ENCODE measurements at places on chromosomes 5 and 9.

GRCh38 chr5:38824821-38825220, 21.0 kb upstream of the OSMR start:
- DNase-seq = no peak

DNA sequence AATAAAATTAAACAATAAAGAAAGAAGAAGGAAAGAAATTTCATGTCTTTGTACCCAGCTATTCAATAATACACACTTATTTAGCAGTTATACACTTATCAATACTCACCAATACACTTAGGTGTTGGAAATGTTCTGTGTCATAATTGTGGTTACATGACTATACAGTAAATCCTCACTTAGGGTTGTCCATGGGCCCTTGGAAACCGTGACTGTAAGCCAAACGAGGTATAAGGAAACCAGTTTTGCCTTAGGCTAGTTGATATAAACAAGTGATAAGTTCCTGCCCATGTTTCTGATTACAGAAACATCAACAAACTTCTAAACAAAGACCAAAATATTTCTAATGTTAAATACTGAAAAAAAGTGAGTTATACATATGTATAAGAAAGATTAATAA, 10.0 kb upstream of the SLCO4C1 start:
- no peak for DNase-seq

DNA sequence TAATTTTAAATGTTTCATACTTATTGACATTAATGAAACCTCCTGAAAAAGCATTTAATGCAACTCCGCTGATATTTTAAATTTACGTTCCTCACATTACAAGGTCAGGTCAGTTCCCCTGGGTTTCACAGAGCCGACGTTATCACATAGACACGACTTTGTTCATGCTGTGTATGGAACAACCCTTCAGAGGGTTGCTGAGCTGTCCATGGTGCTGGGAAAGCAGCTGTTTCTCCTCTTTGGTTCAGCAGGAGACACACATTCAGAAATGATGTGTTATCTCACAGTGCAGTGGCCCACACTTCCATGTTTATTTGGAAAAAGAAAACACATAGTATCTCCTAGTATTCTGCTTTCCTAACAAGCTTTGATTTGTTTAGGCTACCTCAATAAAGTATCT, 53.5 kb downstream of the PPP2R2B start:
- DNase-seq = peak; percentile 50

- no peak for DNase-seq
Measured at GRCh38 chr5:108623826-108624225, 123.9 kb upstream of the FER start.

GRCh38 chr5:34524123-34524522, 132.0 kb upstream of the RAI14 start:
- DNase-seq = no peak

GRCh38 chr9:80147866-80148265, 576.1 kb downstream of the TLE4 start:
- DNase-seq = no peak

- peak; percentile 85 for DNase-seq
Measured at GRCh38 chr5:80246001-80246758, 9.7 kb downstream of the SERINC5 start.

DNA sequence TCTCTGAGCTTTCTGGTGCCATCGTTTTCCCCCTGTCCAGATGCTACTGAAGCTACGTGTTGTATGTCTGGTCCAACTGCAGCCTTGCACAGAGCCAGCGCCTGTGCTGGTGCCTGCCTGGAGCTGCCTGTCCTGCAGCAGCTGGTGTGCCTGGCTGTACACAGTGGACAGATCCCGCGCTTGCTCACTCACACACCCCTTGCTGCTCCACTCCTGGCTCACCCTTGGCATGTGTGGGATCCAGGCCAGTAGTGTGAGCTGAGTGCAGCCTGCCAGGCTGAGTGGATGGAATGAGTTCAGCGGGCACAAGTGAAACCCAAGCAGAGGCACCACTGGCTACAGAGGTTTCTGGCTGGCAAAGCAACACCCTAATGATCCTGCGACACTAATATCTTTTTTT, 40.4 kb downstream of the FER start:
- no peak for DNase-seq

DNA sequence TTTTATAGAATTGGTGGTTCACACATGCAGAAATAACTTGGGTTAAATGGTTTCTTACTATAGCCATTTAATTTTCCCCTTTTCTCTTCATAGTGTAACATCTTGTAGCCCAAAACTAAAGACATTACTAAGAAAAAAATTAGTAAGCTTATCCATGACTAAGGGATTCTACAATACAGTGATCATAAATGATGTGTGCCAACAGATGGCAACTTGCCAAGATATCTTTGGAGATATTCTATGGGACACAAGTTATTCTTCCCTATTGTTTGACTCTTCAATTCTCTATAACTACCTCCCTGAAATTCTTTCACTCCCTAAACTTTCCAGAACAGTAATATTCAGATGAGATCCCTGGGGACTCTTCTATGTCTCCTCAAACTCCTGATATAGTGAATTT, 580.6 kb downstream of the PTPRD start:
- no peak for DNase-seq

DNA sequence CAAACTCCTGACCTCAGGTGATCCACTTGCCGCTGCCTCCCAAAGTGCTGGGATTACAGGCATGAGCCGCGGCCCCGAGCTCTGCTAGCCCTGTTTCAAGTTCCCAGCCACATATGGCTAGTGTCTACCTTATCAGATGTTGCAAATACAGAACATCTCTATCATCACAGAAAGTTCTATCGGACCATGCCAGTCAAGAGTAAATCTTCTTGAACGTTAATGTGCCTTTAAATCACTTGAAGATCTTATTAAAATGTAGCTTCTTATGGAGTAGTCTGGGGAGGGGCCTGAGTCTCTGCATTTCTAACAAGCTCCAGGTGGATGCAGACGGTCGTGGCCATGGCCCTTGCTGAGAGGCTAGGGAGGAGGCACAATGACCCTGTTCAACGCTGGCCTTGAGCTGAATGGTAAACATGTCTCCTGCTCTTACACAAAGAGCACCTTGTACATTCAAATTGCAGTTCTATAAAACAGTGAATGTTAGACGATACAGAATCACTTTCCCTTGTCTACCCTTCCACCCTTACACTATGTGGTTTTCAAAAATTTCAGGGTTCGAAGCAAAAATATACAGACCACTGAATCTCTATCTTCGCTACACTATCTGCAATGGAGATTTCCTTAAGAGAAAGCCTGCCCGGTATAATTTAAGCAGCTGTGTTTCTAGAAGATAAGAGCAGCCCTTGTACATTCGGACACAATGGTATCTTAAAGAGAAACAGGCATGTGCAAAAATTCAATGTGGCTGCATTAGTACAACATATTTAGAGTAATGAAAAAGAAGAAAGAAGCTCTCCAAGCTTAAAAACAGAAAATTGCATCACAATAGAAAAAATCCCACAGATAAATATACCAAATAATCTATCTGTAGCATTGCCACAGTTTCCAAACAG, 114.1 kb downstream of the FRMD3 start:
- DNase-seq = no peak

DNA sequence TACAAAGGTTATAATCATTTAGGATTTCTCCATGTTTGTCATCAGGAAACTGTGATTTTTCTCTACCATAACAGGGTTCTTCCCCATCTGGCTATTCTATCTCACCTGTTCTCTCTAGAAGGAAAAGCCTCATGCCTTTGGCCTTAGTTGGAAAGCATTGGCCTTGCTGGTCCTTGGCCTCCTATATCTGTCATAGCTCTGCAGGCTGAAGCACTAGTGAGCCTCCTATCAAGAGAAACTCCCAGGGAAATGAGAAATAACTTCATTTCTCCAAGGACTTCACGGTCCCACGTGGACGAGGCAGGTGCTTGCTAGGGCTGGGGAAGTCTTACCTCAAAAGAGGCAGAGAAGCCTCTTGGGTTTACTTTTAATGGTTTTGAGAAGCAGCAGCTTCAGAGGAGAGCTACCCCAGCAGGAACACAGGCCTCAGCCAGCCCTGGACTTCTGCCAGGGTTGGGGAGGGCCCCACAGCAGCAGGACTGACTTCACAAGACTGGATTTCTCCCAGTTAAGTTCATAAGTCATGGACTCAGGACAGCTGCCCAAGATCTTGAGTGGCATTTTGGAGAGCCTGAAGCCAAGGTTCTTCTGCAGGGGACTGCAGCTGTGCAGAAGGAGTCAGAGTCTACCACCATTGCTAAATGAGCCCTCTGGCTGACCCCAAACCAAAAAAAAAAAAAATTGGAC, 15.8 kb upstream of the PSAT1 start:
- DNase-seq = peak; percentile 94

DNA sequence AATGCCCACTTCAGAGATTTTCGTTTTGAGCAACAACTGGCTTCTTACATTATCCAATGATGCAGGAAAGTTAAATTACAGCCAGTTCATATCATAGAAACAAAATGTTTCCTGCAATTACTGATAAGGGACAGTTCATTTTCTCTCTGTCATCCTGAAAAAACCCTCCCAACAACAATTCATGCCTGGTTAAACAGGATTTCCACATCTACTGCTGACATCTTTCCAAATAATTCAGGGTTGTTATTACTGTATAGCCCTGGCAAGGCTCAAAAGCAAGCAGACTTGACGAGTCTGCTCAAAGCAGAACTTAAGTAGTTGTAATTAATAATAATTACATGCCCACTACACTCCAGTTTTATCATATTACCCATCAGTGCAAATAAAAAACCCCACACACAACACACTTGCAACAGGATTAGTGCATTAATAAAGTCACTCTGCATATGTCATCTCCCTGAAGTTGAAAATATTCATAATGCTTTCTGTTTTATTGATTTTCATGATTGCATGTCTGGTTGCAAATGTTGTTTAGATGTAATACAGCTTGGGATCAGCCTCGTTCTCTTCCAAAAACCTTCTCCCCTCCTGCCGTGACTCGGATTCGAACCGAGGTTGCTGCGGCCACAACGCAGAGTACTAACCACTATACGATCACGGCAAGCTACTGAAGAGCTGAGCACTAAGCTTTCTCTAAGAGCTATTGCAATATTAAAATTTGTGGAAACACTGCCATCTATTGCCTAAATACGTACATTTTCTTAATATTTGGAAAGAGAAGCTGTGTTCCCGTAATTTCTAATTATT, 119.6 kb upstream of the NFIB start:
- peak; percentile 89 for DNase-seq

- DNase-seq = no peak
Measured at GRCh38 chr9:95678759-95679158, 162.0 kb upstream of the PTCH1 start.

DNA sequence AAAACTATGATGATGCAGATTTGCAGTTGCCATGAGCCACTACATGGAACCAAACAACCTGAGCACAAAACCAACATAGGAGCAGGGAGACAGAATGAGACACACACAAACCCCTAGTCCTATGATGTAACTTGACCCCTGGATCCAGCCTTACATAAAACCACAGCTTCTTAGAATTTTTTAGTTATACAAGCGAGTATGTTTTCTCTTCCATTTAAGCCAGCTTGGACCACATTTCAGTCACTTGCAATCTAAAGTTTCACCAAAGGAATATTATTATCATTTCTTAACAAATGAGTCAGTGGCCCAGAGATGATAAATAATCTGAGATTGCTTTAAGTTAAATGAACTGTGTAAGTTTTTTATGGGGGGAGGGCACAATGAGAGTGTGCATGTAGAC, 6.8 kb downstream of the SPOCK1 start:
- no peak for DNase-seq

GRCh38 chr5:151619812-151620460, 28.8 kb upstream of the FAT2 start:
- DNase-seq = no peak

DNA sequence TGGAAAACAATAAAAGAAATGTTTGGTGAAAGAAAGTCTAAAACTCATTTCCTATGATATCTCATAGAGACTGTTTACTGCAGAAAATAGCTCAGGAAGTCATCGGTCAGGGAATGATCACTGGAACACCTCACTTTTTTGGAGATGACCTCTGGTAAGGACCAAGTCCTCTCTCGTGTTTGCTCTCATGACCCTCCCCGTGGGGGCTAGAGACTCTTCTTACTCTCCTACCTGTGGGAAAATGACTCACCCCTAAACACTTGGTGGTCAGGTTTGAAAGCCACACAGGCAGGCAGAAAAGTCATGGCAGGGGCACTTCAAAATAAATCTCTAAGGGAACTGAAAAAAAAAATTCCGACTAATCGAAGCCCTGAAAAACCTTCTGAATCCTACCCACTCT, 48.2 kb downstream of the FAM240B start:
- no peak for DNase-seq

- DNase-seq = peak; percentile 77
Measured at GRCh38 chr5:43008363-43009153, 31.6 kb downstream of the ANXA2R start.

All from right lung (tissue), 10 donors.